ENCODE measurements at places on chromosomes 6 and 20.

DNA sequence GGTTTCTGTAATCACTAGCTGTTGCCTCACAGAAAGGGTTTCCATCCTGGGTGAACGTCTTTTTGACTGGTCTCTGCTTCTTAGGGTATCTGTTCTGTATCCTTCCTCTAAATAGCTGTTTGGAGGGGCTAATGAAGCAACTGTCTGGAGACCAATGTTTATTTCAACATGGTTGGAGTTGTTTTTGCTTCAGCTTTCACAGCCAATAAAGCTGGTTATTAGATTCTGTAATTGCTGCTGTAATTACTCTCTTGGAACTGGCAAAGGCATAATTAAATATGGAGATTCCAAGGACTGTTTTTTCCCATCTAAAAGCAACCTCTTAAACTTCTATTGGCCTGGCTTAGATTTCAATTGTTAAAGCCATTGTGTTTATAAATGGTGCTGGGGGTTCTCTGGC lies 31.9 kb downstream of the CHMP4B start:
- no peak for DNase-seq

- no peak for DNase-seq
Observed at GRCh38 chr6:16698162-16698533, 63.1 kb downstream of the ATXN1 start.

DNA sequence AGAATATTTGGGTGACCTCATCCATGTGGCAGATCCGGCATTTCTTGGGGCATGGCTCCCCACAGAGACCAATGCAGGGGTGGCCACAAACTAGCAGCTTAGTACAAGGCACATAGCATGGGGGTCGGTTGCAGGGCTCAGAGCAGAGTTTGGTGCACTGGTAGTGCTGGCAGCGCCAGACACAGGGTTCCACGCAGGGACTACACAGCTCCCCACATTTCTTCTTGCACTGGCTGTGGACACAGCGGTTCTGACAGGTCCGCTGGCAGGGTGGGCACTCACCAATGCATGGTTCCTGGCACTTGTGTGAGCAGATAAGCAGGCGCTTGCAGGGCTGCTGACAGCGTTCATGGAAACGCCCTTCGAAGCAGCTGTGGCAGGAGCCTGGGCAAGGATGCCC lies 29.1 kb downstream of the DDX27 start:
- DNase-seq = no peak

DNA sequence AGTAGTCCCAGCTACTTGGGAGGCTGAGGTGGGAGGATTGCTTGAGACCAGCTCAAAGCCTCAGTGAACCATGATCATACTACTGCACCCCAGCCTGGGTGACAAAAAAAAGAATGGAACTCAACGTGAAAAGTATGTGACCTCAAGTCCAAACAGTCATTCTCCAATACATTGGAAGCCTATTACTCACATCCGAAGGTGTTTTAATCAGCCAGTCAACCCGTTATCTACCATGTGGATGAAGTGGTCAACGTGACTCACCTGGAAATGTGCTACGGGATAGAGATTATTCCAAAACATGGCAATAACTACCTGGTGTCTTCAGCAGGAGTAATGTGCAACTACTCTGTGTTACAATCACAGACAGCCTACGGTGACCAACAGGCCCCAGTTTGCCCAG lies 85.8 kb upstream of the TOP1 start:
- DNase-seq = no peak

DNA sequence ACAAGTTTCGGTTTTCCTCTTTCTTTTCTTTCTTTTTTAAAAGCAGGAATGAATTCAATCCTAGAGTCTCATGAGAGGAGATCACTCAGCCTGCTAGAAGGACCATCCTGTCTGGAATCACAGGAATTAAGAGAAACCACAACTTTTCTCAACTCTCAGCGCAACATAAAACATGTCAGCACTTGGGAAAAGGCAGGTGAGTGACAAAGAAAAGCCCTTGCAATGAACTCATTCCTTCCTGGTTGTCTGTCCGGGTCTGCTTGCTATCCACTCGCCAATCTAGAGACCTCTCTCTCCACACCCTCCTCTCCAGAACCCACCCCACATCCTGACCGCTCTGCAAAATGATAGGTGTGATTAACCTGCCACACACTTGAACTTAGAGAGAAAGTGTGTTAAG lies 253.8 kb downstream of the LY86 start:
- no peak for DNase-seq

- no peak for DNase-seq
Observed at GRCh38 chr20:39880890-39881289, 808.1 kb downstream of the MAFB start.

- DNase-seq = no peak
Observed at GRCh38 chr6:133855276-133855990, 33.5 kb upstream of the TCF21 start.

DNA sequence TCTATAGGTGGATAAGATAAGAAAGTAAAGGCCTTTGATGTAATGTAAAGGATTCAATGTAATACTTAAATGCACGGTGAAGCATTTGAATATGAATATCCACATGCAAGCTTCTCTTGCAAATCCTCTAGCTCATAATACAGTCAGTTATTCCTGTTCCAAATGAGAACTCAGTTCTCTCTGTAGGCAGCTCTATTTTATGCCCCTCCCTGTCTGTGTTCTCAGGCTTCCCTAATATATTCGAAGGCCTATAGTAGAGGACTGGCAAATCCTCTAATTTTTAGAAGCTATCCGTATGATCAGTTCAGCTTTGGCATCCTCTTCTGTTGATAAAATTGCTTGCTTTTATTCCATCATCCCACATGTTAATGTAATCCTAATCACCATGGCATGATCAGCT lies 200.2 kb downstream of the UBE3D start:
- no peak for DNase-seq

DNA sequence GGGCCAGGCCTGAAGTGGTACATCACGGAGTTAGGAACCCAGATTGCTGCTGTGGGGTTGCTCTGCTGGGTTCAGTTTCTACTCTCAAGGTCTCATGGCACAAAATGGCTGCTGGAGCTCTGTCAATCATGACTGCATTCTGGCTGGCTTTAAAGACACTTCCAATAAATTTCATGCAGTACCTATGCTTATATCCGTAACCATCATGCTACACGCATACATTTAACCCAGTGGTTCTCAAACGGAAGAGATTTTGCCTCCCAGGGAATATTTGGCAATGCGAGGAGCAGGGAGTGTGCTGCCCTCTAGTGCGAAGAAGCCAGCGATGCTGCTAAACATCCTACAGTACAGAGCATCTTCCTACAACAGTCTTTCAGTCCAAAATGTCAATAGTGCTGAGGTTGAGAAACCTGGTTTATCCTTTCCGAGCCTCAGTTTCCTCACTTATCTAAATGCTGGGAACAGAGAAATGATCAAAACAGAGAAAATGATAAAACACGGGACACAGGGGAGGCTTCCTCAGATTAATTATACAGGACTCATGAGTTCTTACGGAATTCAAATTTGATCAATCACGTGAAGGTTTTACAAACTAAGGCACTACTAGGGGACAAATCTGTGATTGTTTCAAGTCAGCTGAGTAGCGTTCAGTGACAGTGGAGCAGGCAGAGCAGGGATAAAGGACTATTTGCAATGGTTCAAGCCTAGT lies 9.6 kb upstream of the SLC2A10 start:
- no peak for DNase-seq

GRCh38 chr6:170460641-170461040 lies 92.5 kb downstream of the PSMB1 start:
- no peak for DNase-seq

DNA sequence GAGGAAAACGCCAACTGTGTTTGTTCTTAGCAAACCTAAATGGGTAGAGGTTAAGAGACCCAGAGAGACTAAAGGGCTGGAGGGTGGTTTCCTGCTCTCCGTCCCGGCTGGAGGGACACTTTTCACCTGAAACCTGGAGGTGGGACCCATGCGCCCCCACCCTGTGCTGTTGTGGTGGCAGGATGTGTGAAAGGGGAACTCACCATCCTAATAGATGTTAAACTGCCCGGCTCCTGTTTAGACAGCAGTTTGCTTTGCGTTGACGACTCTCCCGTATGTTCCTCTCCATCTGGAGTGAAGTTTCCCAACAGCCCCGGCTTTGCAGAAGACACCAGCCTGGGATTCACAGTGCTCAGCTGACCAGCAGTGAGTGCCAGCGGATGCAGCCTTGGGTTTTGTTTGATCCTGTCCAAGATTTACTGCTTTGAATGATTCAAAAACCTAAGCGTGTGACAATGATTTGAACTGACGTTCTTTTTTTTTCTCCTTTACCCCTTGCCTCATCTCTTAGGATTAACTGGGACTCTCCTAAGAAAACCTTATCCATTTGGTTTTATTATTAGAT lies 66.0 kb downstream of the CDH4 start:
- DNase-seq = no peak

DNA sequence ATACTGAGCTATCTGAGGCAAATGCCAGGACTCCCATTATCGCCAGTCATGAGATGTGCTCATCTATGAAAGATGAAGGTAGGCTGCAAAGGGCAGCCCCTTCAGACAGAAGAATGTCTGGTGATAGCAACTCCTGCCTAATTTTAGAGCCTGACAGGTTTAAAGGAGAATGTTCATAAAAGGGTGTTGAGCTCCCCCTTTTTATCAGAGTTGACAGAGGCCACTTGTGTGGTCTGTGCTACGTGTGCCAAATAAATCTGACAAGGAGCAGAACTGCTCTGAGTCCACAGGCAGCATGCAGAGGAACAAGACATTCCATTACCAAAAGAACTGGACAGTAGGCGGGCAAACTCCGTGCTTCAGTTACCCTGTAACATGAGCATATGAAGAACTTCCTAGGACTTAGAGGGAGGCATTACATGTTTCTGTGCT lies 101.8 kb downstream of the PREP start:
- DNase-seq = peak; percentile 16

- DNase-seq = no peak
Observed at GRCh38 chr6:170225852-170226417, 64.9 kb downstream of the DLL1 start.

GRCh38 chr20:34544109-34544796 lies 14.3 kb upstream of the MAP1LC3A start:
- no peak for DNase-seq

- DNase-seq = no peak
Observed at GRCh38 chr20:15240801-15241200, 903.4 kb upstream of the FLRT3 start.

GRCh38 chr6:44040786-44041185 lies 86.5 kb downstream of the MRPL14 start:
- no peak for DNase-seq

- no peak for DNase-seq
Observed at GRCh38 chr20:39117491-39117890, 155.3 kb downstream of the DHX35 start.

DNA sequence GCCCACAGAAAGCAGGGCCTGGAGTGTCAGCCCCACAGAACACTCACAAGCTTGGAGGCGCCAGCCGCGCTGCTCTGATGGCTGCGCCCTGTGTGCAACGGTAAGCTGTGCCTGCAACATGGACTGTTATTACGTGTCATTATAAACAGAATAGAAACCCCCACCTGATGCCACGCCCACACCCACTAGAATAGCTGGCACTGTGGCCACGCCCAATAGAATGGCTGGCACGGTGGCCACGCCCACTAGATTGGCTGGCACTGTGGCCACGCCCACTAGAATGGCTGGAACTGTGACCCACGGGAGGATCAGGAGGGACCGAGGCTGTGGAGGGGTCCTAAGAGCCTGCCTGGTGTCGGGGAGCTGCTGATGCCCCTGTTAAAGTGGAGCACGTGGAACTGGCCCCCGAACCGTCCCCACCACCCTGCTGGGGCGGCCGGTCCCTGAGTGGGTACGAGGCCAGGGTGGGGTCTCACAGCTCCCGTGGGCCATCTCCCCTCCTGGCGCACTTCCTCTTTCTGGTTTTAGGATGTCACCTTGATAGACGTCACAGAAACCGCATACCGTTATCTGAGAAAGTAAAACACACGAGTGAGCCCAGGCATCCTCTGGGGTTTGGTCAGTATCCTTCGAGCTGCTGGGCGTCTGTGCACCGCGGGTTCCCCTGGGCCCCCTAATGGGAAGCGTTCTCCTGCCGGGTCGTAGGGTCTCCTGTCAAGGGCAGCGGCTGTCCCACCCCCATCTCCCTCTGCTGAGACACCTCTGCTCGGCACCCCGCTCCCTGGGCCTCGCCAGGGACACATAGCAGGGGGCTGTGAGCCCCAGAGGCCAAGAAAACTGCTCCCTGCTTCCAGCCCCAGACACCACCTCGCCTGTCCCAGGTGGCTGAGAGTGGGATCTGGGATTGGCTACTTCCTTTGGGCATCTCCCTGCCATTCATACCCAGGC lies 25.4 kb downstream of the SLC17A9 start:
- DNase-seq = no peak

GRCh38 chr20:47118641-47119040 lies 224.0 kb downstream of the EYA2 start:
- DNase-seq = no peak

DNA sequence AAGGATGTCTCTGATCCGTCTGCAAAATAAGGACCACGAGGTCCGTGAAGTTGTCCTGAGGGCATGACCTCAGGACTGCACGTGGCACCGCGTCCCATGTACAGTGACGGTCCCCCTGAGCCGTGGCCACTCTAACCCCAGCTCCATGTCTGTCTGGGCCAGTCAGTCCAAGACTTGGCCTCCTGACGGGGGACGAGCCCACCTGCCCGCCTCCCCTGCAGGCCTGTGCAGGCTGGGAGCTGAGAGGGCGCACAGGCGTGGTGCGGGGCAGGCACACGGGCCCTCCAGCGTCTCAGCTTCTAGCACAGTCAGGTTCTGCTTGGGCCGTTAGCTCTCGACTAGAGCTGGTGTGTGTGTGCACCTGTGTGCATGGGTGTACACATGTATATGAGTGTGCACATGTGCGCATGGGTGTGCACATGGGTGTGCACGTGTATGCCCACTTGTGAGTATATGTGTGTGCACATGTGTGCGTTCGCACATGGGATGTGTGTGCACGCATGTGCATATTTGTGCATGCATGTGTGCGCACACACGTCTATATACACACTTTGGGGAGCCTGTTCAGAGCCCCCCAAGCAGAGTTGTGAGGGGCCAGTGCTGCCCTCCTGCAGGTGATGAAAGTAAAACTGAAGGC lies 307.0 kb downstream of the TAF4 start:
- DNase-seq = no peak

- DNase-seq = no peak
Observed at GRCh38 chr6:122872311-122872710, 83.3 kb downstream of the SMPDL3A start.

DNA sequence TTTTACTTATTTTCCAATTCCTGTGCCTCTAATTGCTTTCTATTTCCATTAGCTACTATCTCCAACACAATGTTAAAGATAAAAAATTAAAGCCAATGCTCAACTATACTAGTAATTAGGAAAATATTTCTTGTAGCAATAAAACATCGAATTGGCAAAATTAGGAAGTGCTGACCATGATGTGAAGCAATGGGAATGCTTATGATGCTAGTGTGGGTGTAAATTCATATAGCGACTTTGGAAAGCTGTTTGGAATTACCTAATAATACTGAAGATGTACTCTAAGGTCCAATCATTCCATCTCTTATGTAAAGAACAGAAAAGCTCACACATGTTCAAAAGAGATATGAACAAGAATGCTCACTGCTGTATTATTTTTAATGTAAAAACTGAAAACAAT lies 78.2 kb downstream of the UBE3D start:
- no peak for DNase-seq

GRCh38 chr20:21503345-21503744 lies 10.5 kb downstream of the NKX2-2 start:
- DNase-seq = no peak

- no peak for DNase-seq
Observed at GRCh38 chr6:28537065-28537464, 11.4 kb downstream of the GPX5 start.
